Glomerular endothelial cell (primary cell): ENCODE measurements at places on chromosomes 2 and 18.
A peak's percentile ranks its signal among the peaks of the same experiment; 100 is the strongest.

GRCh38 chr2:45874344-45874743 is 222.9 kb downstream of the PRKCE start:
- DNase-seq = no peak

- no peak for DNase-seq
Observed at GRCh38 chr2:140998577-140998976, 1132.2 kb downstream of the LRP1B start.

DNA sequence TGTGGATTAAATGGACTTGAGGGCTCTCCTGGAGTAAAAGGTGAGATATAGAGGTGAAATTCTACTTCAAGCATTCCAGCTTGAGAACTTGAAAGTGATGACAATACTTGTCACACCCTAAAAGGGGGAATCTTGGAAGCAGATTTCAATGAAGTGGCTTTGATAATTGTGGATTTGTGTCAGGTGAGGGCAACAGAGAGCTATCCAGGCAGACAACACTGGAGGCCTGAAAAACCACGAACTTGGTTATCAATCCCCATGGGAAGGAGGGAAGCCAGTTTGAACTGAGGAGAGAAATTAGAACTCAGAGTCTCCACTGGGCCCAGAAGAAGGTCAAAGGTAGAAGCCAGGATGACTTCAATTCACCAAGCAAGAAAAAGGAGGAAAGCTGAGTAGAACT is 263.9 kb downstream of the FIGN start:
- peak; percentile 10 for DNase-seq

DNA sequence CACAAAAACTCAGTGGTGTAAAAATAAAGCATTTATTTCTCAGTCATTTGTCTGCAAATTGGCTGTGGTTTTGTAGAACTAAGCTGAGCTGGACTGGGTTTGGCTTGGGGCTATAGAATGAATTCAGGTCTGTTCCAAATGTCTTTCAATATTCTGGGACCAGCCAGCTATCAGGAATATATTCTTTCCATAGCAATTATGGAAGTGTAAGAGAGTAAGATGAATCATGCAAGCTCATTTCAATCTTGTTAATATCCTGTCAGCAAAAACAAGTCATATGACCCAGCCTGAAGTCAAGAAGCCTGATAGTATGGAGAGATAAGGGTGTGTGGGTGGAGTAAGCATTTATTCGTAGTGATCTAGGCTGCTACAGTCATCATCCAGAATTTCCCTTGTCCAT is 481.0 kb upstream of the CDH2 start:
- no peak for DNase-seq

DNA sequence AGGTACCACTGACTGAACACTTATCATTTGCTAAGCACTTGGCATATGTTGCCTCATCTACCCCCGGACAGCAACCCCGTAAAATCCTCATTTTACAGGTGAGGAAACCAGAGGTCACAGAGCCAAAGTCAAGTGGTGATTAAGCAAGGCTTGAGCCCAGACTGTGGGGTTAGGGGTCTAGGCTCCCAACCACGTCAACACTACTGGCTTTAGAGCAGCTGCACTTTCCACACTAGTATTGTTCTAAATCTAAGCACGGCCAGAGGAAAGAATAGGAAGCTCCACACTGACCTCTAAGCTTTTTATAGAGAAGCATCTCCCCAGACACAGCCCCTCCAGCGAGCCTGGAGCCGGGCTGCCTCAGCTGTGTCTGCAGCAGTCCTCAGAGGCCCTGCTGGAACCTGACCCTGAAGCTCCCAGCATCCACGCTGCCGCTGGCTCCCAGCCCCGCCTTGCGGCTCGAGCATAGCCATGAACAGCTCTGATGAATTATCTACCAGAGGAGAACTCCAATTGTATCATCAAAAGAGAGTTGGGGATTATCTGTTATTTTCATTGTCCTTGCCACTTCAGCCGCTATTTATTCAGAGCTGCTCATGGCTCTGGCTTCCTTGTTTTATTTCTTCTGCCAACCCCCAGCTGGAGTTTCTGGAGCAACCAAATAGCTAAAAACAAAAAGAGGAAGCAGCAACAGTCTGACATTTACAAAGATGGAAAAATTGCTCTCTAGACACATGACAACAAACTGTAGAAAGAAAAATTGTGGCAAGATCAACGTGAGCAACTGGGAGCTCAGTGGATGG is 62.2 kb upstream of the RTN4 start:
- no peak for DNase-seq

DNA sequence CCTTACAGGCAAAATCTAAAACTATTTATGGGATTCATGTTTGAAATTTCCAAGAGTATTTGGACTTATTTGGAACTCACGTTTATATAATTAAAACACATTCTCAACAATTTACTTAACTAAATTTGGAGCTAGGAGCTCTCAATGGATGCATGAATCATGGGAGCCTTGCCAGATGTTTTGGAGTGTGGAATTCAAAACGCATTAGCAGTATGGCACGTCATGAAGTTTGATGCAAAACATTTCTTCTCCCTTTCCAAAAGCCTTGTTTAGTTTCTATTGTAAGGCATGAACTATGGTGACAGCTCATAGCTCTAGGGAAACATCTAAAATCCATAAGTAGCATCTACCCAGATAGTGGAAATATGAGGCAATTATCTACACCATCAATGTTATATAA is 701.6 kb downstream of the SATB2 start:
- DNase-seq = no peak

- DNase-seq = no peak
Observed at GRCh38 chr18:11293794-11294193, 144.4 kb upstream of the PIEZO2 start.

GRCh38 chr2:215434447-215435279 is 1.2 kb downstream of the FN1 start:
- DNase-seq = no peak

DNA sequence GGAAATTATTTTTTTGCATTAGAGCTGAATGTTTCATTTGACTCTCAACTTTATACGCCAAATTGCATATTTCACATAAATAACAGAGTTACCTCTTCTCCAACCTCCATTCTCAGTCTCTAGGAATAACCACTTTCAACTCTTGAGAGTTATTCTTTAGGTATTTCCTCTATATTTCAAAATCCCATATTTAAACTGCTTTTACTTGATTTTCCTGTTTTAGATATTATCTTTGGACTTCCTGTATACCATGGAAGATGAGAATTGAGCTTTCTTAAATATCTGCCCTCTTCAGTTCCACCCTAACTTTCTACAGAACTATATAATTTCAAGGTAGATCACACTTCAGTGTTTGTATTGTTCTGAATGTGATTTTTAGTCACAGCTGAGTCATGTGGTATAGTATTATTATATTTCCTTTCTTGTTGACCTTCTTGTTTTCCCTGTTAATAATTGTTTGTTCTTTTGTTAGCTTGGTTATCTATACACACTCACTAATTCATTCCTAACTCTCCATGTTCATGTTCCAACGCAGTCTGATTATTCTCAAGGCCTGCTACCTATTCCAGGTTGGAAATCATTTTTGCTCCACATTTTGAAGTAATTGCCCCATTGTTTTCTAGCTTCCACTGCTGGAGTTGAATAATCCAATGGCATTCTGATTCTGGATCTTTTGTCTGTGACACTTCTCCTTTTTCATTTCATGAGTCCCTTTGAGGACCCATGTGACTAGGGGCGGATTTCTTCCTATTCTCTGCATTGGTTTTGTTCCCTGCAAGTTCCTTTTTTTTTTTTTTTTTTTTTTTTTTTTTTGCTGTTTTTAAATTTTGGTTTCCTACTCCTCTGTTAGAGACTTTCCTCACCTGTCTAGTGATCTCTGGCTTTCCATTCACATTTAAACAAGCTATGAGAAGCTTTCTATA is 156.8 kb upstream of the RBMS1 start:
- no peak for DNase-seq

DNA sequence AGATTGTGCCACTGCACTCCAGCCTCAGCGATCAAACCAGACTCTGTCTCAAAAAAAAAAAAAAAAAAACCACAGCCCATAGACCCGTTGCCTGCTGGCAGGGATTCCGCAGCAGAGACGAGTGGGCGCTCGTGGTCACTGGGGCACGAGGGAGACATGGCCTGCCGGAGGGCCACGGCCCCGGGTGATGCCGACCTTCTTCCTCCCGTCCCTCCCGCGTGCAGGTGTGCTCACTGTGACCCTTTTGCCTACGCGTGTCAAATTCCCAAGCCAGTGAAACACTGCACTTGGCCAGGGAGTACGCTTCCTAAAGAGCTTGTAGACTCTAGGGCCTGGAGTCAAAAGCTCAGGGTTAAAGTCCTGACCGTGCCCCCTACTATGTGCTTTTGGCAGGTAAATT is 397.6 kb upstream of the MYT1L start:
- no peak for DNase-seq

GRCh38 chr2:97745474-97746174 is 32.2 kb downstream of the ZAP70 start:
- no peak for DNase-seq

GRCh38 chr18:50306944-50307343 is 19.5 kb upstream of the CXXC1 start:
- no peak for DNase-seq

- DNase-seq = no peak
Observed at GRCh38 chr18:70554854-70555445, 266.1 kb downstream of the SOCS6 start.

DNA sequence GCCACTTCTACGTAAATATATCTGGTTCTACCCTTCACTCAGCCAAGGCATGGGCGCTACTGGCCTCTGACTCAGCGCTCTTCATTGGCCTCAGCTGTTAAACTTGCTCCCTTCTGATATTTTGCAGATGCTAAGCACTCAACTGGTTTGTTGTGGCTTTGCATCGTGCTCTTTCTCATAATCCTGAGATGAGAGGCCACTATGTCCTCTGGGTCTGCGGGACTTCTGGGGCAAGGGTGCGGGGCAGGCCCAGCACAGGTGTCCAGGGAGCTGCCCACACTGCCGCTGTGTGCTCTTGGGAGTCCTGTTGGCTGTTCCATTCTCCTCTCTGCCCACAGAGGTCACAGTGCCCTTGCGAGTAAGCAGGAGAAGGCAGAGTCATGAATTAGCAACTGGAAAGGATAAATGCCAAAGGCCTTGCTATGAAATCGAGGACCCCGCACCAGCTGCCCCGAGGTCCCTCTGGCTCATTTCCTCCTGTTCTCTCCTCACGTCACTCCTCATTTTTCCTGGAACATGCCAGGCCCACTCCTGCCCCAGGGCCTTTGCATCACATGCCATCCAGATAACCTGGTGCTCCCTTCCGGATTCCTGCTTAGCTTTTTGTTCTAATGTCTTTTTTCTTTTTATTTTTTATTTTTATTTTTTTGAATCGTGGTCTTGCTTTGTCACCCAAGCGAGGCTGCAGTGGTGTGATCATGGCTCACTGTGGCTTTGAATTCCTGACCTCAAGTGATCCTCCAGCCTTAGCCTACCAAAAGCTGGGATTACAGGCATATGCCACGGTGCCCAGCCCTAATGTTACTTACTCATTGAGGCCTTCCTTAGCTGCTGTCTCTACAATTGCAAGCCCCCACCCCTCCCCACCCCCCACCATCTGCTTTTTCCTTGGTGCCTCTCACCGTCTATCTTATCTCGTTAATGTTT is 34.9 kb upstream of the MAT2A start:
- no peak for DNase-seq

DNA sequence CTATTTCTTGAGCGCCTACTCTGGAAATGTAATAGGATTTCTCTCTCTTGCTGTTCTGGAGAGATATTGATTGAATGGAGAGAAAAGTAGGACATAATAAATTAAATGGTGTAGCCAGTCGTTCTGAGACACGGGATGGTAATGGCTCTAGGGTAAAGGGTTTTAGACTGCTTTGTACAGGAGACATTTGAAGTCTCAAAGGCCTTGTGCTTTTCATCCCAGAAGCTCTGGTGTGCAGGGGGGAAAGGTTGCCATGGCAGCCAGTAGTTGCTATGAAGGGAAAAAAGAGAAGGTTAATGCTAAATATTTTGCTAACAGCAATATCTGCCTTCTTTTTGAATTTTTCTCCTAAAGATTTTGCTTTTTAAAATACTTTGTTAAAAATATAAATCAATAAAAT is 359.3 kb downstream of the RIT2 start:
- DNase-seq = no peak

GRCh38 chr18:79440316-79441110 is 44.8 kb downstream of the NFATC1 start:
- no peak for DNase-seq

- DNase-seq = no peak
Observed at GRCh38 chr2:160365716-160366367, 127.8 kb downstream of the RBMS1 start.

DNA sequence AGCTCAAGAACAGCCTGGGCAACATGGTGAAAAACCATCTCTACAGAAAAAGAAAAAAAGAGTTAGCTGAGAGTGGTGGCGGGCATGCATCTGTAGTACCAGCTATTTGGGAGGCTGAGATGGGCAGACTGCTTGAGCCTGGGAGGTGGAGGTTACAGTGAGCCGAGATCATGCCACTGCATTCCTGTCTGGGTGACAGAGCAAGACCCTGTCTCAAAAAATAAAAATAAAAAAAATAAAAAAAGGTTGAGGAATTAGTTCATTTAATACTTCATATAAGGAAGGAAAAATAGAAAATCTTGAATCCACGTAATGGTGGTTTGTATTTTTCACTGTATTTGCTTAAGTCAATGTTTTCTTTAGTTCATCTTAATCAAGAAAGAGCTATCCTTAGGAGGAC is 241.7 kb downstream of the TGIF1 start:
- no peak for DNase-seq

DNA sequence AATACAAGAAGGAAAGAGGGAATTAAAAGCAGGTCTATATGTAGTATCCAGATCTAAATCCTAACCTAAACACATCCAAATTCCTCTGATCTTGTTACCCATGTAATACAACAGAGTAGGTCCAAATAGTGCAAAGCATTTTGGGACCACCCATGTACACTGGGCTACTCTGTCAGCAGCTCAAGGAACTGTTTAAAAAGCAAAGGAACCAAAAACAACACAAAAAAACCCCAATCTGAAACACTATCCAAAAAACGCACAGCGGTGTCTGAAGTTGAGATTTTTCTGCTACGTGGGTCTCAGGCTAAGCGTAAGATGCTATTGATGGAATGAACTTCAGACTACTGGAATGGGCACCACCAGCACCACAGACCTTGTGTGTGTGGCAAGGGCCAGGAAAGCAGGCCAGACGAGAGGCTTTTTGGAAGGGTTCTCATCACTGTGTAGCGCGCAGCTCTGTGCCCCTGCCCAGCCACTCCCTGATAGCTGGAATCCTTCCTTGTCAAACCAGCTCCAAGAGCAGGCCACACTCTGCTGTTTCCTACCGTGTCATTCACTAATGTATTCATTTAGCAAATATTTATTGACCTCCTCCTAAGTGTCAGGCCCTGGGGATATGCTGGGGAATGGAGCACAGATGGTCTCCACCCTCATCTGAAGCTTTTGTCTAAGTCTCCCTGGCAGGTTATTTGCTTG is 101.4 kb downstream of the COLEC12 start:
- no peak for DNase-seq

GRCh38 chr2:135163306-135163705 is 111.2 kb downstream of the RAB3GAP1 start:
- DNase-seq = no peak

- DNase-seq = peak; percentile 5
Observed at GRCh38 chr2:26401739-26402541, at the start of gene DRC1. TSS of gene DRC1 (plus strand) at chr2:26401920. CDS start at chr2:26401990, 70 bp downstream.

DNA sequence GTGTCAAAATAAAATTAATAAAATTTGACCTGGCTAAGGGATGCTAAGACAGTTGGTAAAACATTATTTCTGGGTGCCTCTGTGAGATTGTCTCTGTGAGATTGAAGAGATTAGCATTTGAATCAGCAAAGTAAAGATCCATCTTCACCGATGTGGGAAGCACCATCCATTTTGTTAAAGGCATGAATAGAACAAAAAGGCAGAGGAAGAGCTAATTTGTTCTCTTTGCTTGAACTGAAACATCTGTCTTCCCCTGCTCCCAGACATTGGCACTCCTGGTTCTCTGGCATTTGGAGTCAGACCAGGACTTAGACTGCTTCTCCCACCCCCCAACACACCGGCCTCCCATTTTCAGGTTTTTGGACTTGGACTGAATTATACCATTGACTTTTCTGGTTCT is 603.8 kb upstream of the LINC00305 start:
- no peak for DNase-seq
